ENCODE measurements at places on chromosomes 12 and 14.

GRCh38 chr12:47022296-47022695 is 57.1 kb upstream of the PCED1B start:
- DNase-seq = no peak

GRCh38 chr14:31172084-31172483 is 35.5 kb downstream of the HECTD1 start:
- DNase-seq = no peak

- DNase-seq = no peak
Measured at GRCh38 chr12:18723752-18724151, 14.1 kb downstream of the PLCZ1 start.

DNA sequence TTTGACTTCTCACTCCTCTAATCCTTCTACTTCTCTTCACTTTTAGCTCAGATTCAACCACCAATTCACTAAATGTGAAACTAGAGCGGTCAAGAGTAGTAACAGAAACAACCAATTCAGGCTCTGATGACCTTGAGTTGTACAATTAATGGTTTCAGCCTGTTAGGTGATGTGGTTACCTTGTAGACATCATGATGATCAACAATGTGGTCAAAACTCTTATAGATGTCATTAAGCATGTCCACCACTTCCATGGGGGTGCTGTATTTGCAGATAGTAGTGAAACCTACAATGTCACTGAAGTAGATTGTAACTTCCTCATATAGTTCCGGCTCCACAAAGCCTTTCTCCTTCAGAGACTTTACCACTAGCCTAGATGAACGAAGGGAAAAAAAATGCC is 54.1 kb upstream of the PLBD1 start:
- DNase-seq = no peak

- no peak for DNase-seq
Measured at GRCh38 chr12:89928467-89928866, 219.8 kb upstream of the ATP2B1 start.

GRCh38 chr14:71362920-71363584 is 455.8 kb downstream of the PCNX1 start:
- no peak for DNase-seq

DNA sequence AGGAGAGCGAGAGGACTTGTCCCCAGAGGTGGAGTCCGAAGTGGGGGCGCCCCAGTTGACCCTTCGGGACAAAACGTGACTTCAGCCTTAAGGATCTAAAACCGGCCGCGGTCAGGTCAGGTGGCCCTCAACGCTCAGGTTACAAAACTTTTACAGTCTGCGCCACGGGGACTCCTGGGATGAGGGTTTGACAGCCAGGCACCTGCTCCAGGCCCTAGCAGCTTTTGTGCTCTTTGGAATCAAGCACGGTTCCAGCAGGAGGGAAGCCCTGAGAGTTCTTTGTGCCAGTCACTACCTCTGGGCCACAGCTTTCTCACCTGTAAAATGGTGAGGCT is 337 bp downstream of the ZC2HC1C start:
- DNase-seq = no peak

- DNase-seq = no peak
Measured at GRCh38 chr14:37118673-37119366, 53.6 kb downstream of the SLC25A21 start.

GRCh38 chr14:51302295-51303030 is 62.4 kb downstream of the TMX1 start:
- no peak for DNase-seq

DNA sequence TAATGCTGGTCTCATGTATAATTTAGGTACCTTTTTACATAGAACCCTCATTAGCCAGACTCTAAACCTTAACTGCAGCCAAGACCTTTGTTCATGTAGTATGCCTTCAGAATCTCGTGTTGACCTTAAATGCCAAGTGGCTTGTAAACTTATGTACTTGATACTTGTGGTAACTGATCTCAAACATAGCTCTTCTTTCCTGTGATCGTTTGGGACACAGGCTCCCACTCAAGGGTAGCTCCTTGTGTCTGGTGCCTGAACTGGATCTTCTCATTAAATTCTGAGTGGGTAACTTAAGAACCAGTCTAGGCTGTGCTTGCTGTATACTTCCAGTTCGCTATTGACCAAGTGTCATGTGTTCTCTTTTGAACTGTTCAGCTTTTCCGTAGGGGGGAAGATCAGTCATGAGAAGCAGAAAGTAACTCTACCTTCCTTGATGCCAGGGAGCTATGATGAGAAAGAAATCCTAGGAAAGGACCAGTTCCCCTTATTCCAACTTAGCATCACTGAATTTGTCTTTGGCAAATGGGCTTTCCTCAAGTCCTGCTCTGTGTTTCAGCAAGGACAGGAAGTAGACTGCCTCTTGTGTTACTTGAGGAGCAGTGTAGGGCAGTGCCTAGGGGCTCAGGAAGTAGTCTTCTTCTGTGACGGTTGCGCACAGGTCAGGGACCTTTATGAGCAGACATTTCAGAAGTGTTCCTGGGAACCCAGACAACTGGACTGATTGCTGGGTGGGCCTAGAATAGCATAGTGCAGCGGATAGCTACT is 2.5 kb downstream of the LGALS3 start:
- no peak for DNase-seq

GRCh38 chr12:52037248-52037861 is 13.9 kb upstream of the NR4A1 start:
- DNase-seq = no peak

GRCh38 chr14:50218501-50218900 is 12.9 kb downstream of the SOS2 start:
- DNase-seq = no peak

GRCh38 chr14:96062506-96062905 is 23.3 kb downstream of the C14orf132 start:
- DNase-seq = no peak

- no peak for DNase-seq
Measured at GRCh38 chr12:7060353-7060954, at the start of gene C1S. TSS of gene C1S (plus strand) at chr12:7060718. CDS start at chr12:7061913, 1,195 bp downstream.

GRCh38 chr12:53064613-53065436 is 14.4 kb downstream of the SPRYD3 start:
- DNase-seq = no peak

DNA sequence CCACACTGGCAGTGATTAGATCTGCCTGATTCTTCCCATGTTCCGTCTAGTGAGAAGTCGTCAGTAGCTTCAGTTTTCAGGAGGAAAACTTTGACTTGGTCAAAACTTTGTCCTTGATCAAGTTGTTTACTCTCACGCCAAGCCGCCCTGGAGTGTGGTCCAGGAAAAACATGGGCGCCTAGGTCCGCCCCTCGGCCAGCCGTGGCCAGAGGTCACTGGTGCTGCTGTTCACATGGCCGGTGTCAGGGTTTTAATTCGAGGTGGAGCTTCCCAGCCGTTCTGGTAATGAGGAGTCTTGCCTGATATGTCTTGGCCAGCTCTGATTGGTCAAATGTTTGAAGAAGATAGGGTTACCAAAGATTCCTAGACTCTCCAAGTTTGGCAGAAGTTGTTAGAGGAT is 71.5 kb downstream of the PPP2R5C start:
- DNase-seq = no peak

GRCh38 chr12:104182144-104182543 is 33.4 kb upstream of the TXNRD1 start:
- no peak for DNase-seq

- no peak for DNase-seq
Measured at GRCh38 chr14:99244941-99245563, 26.9 kb downstream of the BCL11B start.

GRCh38 chr12:82099216-82099615 is 259.0 kb downstream of the CCDC59 start:
- no peak for DNase-seq

Measured in activated CD4-positive, CD25-positive, alpha-beta regulatory T cell treated with anti-CD3 and anti-CD28 coated beads, Interleukin-2, amount 50 U/mL, for 72 hours (primary cell).